Omental fat pad (tissue), 4 donors: ENCODE measurements at places on chromosomes 4 and X.

DNA sequence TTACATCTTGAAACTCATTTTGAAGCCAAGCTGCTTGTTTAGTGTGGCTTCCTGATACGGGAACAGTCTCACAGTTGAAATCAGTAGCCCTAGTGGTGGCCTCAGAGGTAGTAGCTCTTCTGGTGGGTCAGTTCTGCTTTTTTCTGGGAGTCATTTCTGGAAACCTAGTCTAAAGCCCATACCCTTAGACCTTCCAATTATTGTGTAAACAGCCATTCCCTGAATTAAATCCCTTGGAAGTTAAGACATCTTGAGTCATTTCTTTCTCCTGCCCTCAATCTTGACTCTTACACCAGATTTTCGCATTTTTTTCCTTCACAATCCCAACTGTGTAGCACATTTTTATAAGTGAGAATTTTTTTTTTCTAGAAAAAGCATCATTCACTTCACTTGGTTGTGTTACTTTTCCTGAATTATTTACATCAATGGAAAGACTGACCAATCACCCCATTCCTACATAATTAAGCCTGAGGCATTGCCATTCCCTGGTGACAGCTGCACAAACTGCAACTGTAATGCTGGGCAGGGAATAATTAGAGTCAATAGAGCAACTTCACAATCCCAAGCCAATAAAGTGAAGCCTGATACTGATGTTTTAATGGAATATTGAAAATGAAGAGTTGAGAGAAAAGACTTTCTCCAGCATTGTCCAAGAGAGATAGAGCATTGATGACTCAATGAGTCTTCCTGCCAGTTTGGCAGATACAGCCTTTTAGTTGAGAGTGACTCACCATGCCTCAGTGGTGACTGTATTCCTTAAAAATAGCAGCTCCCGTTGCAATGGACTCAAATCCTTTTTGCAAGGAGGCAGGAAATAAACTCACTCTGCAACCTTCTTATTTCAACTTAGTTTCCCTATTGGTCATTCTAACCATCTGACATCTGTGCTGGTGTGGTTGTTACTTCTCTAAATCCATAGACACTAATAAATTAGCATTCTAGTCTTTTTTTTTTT, 13.0 kb upstream of the SEPSECS start:
- DNase-seq, result no peak

DNA sequence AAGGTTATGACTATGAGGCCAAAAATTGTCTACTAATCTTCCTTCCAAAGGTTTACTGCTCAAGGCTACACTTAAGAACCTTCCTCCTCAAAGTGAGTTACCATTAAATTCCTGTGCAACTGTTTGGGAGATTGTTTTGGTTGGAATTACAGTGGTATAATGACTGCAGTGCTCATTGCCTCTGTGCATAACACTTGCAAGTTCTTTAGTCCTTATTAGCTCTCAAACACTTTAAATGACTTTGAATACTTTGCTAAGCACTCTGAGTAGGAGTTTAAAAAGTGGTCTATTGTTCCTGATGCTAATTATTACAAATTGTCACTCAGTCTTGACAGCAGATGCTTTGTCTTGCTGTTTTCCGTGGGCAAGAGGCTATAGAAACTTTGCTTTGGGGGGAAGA, 422.8 kb upstream of the PABPC4L start:
- DNase-seq, result no peak

DNA sequence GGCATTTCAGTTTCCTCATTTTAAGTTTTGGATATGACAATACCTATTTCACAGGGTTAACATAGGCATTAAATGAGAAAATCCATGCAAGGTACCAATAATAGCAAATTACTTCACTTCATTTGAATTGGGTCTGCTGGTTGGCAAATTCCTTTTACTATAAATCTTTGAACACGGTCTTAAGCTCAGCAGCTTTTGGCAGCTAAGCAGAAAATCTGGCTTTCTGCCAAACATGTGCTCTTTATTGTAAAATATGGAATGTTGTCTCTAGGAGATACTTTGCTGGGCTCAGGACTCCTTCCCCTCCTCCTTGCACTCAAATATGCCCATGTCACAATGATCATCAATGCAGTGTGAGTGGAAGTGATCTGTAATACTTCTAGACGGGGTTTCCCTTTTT, 16.8 kb upstream of the DMP1 start:
- DNase-seq, result no peak

- no peak for DNase-seq
Measured at GRCh38 chr4:152175586-152175985, 360.3 kb downstream of the FBXW7 start.

DNA sequence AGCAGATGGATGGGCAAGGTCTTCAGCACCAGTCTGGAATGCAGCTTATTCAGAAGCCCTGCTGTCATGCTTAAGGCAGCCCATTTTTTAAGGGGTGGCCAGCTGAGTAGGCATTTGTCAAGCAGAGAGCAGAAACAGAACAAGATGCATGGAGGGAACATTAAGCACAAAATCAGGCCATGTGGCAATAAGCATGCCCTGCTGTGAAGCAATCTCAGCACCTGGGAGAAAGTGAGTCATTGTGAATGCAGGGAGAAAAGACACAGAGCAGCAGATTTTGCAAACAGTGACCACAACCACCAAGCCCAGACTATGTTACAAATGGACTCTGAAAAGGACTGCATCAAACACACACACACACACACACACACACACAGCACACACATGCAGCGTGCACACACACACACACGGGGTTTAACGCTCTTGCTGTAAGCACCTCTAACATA, 94.1 kb upstream of the GALNT7 start:
- no peak for DNase-seq
